SW 1271 (cell line): ENCODE measurements at places on chromosomes 7 and 10.
A peak's percentile ranks its signal among the peaks of the same experiment; 100 is the strongest.

GRCh38 chr10:103742824-103743223, 112.6 kb downstream of the SH3PXD2A start:
- DNase-seq = no peak

DNA sequence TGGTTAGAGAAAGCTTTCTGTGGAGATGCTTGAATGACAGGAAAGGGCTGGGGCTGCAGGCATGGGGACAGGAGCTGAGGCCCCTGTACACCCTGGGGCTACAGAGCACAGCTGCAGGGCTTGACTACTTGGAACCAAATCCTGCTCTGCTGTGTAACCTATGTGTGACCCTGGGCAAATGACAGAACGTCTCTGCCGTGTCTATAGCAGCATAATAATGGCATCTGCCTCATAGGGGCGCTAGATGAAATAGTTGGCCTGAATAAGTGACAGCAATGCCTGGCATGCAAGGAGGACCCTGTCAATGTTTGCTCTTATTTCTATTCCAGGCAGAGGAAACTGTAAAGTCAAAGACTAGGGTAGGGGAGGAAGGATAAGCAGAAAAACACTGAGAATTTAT, 254.0 kb downstream of the USP6NL start:
- DNase-seq = no peak

DNA sequence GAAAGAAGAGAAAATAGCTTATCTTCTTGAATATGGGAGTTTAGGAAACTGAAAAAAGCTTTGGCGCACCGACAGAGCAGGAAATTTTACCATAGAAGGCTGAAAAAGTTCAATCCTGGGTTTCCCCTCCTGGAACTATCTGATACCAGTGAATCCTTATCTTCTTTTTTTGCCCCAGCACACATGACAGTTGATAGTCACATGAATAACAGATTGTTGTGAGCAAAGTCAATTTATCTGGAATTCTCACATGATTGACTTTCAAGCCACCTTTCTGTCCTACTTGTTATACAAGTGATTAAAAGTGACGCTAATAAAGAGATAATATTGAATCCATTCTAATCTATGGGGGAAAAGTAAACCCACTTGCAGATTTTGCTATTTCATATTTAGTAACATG, 365.8 kb upstream of the NPVF start:
- DNase-seq = no peak

DNA sequence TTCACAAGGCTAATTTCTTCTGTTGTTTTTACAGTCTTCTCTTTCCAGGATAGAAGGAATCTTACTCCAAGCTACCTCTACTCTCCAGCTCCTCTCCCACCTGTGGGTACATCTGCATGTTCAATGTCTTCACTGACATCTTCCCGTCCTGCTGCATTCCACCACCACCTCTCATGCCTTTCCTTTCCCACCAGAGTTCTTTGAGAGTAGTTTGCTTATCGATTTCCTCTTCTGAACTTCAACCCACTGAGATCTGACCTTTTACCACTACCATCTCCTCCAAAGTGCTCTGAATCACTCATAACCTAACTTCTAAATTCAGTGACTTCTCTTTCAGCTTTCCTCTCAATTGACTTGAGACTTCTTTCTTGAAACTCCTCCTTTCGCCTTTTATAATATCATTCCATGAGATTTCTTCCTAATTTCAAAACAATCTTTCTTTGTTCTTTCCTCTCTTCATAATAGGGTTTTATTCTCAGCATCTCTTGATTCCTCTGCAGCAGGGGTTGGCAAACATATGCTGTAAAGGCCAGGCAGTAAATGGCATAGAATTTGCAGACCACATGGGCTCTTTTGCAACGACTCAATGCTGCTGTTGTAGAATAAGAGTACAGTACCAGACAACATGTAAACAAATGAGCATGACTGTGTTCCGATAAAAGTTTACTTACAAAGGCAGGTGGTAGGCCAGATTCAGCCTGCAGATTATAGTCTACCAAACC, 22.1 kb downstream of the ACSL5 start:
- DNase-seq = no peak

GRCh38 chr10:126924915-126925300, 19.7 kb downstream of the DOCK1 start:
- no peak for DNase-seq

GRCh38 chr7:157721468-157722136, 384.8 kb downstream of the DNAJB6 start:
- no peak for DNase-seq

DNA sequence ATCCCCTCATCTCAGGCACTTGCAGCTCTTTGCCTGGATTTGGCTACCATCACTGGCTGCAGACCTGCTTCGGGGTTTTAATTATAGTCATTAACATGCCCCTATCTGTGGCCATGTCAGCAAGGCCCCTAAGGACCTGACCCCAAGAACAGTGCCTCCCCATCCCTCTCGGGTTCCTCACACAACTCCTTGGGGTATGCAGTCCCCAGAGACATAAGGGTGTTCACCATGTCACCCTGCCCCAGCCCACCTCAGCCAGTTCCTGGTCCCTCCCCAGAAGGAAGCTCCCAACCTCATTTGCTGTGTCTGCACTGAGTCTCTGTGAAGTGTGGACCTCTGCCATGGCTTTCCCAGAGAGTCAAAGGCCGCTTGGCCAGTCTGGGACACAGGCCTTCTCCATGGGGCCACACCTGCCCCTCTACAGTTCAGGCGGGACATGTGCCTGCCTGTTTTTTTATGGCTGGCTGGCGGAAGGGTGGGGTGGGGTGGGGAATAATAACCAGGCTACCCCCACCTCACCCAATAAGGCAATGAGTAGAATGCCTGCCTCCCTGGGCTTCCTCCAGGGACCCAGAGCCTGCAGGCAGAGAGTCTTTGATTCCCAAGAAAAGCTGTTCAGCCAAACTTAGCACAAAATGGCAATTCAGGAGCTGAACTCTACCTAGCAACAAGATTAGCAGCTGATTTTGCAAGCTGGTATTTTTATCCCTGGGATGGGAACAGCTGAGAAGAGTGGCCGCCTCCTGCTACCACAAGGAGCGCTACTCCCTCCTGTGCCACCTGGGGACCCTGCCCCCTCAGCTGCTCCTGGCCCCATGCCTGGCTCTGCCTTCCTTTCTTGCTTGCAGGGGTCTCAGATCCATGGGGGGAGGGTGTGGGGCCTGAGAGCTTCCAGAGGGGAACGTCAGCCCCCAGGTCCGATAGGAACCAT, 23.7 kb upstream of the CAMK2B start:
- no peak for DNase-seq

DNA sequence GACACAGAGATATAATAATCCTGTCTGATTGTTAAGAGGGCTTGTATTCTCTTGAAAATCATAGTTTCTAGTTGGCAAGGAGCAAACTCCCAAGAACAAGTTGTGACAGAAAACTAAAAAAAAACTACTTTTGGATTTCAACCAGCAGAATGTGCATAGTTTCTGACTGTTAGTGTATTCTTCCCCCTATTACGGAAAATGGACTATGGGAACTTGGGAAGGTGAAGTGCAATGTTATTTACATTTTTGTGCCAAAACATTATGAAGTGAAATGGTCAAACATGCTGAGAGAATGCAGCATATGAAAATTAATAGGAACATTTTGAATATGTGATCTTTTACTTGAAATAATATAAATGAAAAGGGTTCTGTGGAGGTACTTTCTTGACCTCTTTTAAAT, 660.8 kb downstream of the SUGCT start:
- DNase-seq = no peak

DNA sequence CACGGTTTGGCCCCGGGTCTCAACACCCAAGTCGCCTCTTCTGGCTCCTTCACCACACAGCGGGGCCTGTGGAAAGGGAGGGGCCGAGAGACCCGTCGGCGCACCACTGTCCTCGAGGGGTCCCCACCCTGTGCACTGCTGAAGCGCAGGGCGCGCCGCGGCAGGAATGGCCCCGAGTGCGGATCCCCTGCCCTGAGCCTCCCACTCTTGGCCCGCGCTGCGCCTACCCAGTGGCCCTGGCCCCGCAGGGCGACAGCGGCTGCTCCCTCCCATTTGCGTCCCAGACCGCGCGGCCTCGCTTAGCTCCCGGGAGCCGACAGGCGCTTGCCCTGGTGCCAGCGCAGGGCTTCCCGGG, 2.1 kb upstream of the SFMBT2 start:
- no peak for DNase-seq

DNA sequence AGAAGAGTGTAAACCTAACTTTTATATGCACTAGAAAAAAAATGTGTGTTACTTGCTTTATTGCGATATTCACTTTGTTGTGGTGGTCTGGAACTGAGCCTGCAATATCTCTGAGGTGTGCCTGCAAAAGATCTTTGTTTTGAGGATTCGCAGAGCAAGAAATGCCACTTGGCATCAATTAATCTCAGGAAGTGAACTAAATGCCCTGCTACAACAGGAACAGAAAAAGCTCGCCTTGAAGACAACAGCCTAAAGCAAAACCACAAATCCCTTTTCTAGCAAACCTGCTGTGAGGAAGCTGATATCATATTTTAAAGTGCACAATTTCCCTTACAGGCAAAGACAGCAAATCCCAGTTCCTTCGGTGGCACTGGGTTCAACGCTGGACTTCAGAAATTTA, 675.8 kb downstream of the KCNMA1 start:
- no peak for DNase-seq

GRCh38 chr10:80664071-80664680, 126.5 kb downstream of the SH2D4B start:
- DNase-seq = peak; percentile 25

DNA sequence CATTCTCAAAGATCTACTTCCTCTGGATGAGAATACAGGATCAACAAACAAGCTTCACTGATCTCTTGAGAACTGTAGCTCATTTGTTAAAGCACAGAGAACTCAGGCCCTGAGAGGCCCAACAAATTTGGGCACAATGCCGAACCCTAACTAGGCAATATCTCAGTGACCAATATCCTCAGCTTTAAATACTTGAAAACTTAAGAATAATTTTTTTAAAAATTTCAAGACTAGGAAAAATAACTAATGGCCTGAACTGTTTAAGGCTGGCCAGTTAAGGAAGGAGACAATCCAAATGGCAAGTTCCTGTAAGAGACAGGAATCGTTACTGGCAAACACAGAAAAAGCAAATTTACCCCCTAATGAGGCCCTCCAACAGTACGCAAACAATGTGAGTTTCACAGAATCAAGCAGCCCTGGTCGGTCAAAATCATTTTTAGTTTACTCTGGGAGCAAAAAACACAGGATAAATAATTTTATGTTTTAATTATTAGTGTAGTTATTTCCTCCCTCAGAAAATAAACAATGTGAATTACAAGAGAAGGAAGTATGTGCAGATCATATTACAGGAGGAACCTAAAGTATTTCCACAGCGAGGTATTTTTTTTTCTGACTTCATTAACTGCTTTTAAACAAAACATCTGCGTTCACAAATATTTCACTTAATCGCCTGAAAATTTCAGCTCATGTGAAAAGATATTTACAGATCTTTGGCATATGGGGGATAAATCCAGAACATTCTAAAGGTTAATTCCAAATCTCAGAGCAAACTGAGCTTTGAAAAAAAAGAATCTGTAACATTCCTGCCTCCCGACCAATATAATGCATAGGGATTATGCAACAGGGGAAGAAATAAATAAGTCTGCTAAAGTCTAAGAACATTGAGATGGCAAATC, 39.5 kb downstream of the NT5C2 start:
- peak; percentile 10 for DNase-seq

DNA sequence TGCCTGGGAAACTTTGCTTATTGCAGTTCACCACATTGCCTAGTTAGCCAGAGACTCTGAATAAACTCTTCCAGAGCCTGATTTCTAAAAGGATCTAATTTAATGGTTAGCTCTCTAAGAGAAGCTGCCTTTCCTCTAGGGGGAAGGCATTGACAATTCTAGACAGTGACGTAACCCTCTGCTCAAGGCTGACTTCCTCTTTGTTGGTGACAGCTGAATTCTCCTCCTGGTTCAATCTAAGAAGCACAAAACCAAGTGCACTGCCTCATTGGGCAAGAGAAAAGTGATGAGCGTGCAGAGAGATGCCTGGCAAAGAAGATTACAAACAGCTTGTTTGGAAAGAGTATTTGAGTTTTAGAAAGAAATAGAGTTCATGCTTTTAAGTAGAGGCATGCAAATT, 102.7 kb downstream of the MACC1 start:
- DNase-seq = no peak

DNA sequence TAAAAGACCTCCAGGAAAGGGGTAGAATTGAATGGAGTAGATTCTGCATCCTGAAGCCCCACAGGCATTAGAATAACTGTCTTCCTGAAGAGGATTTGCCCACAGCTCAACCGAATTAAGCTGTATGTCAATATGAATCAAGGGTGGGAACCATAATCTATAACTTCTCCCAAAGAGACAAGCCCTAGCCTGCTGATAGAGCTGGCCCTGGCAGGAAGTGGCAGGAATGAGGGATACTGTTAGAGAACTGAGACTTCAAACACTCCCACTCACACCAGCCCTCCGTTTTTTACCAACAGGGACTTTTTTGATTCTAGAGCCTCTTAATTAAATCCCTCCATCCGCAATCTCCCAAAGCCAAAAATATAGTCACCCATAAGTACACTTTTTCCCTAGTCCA, 12.2 kb upstream of the DUSP5 start:
- no peak for DNase-seq

DNA sequence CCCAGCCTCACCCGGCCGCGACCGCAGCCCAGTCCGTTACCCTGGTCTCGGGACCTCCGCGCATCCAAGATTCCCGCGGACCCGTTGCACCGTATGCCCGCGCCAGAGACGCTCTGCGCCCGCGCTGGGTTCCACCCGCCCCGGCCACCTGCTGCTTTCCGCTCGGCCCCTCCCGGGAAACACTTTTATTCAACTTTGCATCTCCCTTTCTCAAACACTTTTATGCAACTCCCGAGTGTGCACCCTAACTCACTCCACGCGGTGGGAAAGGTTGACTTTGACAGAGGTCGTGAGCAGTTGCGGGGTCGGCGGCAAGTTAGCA, at the start of gene ODAD2:
Gene ODAD2 (minus strand): TSS at position 126 of the 322 bp plus-strand sequence. CDS start 3,937 bp downstream, outside the sequence.
- DNase-seq = no peak

GRCh38 chr10:33803248-33803647, 468.8 kb upstream of the NRP1 start:
- peak; percentile 3 for DNase-seq

GRCh38 chr7:29370531-29371314, 176.1 kb downstream of the CHN2 start:
- no peak for DNase-seq

- no peak for DNase-seq
These were observed 251.4 kb upstream of the SEMA3C start for GRCh38 chr7:81170291-81170690.

DNA sequence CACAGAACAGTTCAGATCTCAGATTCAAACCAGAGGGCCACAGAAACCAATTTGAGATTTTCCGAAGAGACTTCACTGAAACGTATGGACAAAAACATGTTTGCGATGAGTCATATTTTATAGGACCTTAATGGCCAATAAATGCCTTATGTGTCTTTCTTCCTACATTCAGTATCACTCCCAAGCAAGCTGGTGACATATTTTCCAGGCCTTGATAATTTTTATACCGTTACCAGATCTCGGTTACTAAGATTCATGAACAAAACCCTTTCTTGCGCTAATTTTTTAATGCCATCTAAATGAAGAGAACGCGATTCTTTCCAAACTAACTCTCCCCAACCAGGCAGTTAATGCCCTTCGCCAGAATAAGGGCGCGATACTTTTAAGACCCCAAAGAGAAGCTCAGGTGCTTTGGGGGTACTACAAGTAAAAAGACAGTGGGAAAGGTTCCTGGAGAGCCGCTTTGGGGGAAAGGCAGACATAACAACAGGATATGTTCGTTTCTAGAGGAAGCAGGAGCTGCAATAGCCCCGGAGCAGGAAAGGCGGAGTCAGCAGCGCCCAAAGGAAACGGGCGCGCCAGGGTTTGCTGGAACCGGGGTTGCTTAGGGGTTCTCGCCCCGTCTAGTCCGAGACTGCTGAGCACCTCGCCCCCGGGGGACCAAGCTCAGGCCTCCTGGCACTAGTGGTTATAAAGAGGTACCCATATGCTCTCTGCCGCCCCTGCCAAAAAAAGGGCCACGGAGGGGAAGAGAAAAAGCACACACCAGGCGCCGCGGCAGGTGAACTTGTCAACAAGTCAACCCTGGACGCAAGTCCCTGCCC, 884 bp downstream of the ICA1 start:
- DNase-seq = no peak
